ENCODE measurements at places on chromosomes 6 and 20. TPM values are rescaled to one million over a fixed set of nuclear protein-coding genes. Genes with fewer than 3 reads are reported as not detected.

Gene TAP1
- 21.0 TPM for total RNA-seq

Gene C6orf58
- not detected for total RNA-seq

Gene SIRPB1
- not detected for total RNA-seq

Gene BPIFB1
- total RNA-seq = not detected

Gene LY6G6C
- total RNA-seq = not detected

Gene ARFGEF3
- 0.08 TPM for total RNA-seq

Gene ZNF335
- total RNA-seq = 17.7 TPM

Gene SAMD5
- total RNA-seq = 0.65 TPM

Gene CST7
- not detected for total RNA-seq

Gene CFAP61
- not detected for total RNA-seq

Gene ADGRF5
- 3.2 TPM for total RNA-seq

Gene MYBL2
- total RNA-seq = 32.3 TPM

Gene ZBTB12
- total RNA-seq = 2.0 TPM

Gene KATNA1
- total RNA-seq = 19.7 TPM

Gene ID4
- 11.9 TPM for total RNA-seq

Gene SPATA25
- total RNA-seq = 1.2 TPM

Gene PREP
- total RNA-seq = 23.4 TPM

Gene TCF15
- not detected for total RNA-seq

Gene MTO1
- 18.2 TPM for total RNA-seq

Gene MYH7B
- total RNA-seq = not detected

Gene CBLN4
- total RNA-seq = not detected

Gene HLA-DQA2
- not detected for total RNA-seq

Gene RRAGD
- 0.16 TPM for total RNA-seq

Gene AFDN
- total RNA-seq = 32.8 TPM

Gene RIPOR3
- 13.7 TPM for total RNA-seq

Gene C20orf202
- not detected for total RNA-seq

Gene VGLL2
- total RNA-seq = not detected

Gene ANKRD6
- 6.9 TPM for total RNA-seq

Gene WFDC9
- total RNA-seq = not detected

Gene BMP7
- total RNA-seq = not detected

Gene MMP24OS
- total RNA-seq = 31.9 TPM

Data from epithelial cell of alveolus of lung (primary cell).